ENCODE measurements at places on chromosomes 2 and 18. TPM values are rescaled to one million over a fixed set of nuclear protein-coding genes. Genes with fewer than 3 reads are reported as not detected.

DNA sequence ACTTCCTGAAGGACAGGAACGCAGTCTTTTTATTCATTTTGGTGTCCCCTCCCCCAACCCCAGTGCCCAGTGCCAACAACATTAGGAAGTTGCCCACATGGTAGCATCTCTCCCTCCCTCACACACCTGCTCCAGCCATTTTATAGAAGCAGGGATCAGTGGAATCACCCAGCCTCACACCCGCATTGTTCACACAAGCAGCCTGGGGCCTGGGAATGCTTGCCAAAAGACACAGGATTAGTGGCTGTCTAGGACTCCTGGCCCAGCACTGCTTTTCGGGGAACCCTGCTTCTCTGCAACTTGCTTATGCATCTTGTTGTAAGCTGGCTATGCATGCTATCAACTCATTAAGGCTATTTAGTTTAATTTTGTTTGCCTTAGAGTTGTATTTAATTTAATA, 17.9 kb downstream of the TMEM37 start:
- DNase-seq, result no peak

DNA sequence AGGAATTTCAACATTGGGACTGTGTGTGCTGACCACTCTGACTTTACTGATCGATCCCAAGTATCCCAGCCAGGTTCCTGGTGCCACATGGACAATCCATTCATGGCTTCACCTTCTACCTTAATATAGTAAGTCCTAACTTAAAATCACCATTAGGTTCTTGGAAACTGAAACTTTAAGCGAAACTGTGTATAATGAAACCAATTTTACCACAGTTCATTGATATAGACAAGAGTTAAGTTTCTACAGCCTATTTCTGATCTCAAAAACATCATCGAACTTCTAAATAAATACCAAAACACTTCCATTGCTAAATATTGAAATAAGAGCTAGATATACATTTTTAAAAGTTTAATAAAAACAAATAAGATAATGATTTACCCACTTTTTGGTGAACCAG, 4.4 kb upstream of the EXOC6B start:
- DNase-seq, result no peak

The ZNF142 gene
- total RNA-seq, result 28.7 TPM

DNA sequence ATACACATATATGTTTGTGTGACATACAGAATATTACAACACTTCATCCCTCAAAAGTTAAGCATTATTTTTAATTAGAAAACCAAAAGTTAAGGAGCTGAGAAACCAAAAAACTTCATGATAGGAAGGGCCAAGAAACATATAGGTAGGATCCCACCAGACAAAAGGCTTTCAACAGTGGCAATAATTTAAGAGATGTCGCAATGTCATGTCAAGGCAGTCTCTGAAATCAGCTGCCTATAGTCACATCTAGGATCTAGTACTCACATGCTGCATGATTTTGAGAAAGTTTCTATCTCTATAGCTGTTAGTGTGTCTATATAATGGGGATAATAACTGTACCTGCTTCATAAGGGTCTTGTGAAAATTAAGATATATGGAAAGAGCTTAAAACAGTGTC, 72.7 kb downstream of the SPIRE1 start:
- DNase-seq, result no peak

- DNase-seq, result no peak
These were observed 12.3 kb upstream of the ATP9B start for GRCh38 chr18:79056827-79057367.

The CD8A gene
- total RNA-seq, result not detected

The EML6 gene
- 0.41 TPM for total RNA-seq

The LRATD1 gene
- 17.1 TPM for total RNA-seq

DNA sequence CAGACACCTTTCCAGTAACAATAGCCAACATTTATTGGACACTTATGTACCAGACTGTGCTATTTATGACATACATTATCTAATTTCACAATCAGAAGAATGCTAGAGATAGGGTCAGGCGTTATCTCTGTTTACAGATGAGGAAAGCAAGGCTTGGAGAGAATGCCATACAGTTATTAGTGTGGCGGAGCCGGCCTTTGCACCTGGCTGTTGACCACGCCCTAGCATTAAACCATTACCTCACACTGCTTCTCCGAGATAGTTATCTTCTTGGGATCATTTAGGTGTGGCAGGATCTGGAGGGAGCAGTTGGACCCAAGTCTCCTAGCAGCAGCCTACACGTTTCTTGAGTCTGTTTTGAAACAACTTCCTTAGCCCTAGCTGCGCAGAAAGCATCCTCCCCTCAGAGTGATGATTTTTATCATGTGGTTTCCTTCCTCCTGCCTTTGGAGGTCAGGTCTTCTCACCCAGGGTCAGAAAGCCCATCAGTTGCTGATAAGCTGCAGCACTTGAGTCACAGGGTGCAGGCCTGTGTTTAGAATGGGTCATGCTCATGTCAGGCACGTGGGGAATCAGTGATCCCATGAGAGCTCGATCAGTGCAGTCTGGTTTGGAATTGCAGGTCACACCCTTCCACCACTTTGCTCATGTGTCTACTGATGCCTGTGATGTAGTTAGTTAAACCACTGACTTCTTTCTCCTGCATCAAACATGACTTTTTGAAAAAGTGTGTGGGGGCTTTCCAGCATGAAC, 118.2 kb downstream of the SPTBN1 start:
- no peak for DNase-seq

The SULT1C2 gene
- total RNA-seq, result not detected

DNA sequence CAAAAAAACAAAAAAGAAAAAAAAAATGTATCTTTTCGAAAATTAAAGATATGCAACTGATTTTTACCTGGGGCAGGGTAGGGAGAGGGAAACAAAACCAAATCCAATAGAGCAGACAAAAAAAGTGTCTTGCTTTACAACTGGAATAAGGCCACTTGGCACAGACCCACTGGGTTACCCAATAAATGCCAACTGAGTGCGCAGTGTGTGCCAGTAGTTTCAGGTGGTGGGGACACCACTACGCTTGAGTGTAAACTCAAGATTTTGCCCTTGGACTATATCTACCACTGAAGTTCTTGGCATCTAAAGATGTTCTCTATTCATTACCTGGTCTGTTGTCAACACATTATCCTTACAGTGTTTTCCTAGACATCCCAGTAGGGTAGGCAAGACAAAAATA, 16.3 kb downstream of the VPS4B start:
- no peak for DNase-seq

The GPR45 gene
- not detected for total RNA-seq
